ENCODE measurements at places on chromosomes 7 and 10. TPM values are rescaled to one million over a fixed set of nuclear protein-coding genes. Genes with fewer than 3 reads are reported as not detected.

DNA sequence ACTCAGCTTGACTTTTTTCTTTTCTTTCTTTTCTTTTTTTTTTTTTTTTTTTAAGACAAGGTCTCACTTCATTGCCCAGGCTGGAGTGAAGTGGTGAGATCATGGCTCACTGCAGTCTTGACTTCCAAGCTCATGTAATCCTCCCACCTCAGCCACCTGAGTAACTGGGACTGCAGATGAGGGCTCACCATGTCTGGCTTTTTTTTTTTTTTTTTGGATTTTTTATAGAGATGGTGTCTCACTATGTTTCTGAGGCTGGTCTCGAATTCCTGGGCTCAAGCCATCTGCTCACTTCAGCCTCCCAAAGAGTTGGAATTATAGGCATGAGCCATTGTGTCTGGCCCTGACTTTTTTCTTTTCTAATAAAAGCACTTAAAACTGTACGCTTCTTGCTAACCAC is 358.2 kb upstream of the IGFBP3 start:
- no peak for DNase-seq

DNA sequence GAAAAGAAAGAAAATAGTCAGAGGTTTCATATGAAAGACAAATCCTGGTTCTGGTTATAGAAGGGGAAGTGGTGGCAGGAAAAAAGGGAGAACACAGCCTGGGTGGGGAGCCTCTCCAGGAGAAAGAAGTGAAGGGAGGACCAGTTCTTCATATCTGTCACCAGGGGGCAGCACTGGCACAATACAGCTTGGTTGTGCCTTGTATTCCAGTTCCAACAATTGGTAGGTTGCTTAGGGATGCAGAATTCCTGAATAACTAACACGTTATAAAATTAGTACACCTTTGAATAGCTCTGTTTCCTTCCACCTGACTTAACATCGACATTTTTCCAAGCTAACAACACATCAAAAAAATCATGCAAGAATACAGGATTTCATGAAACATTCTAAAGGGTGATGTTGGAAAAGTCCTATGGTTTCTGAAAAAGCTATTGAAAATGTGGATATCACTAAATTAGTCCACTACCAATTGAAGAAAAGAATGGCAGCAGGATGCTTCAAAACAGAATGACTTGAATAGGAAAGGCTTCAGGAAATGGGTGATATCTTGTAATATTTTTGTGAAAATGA is 52.9 kb downstream of the CYP26A1 start:
- no peak for DNase-seq

DNA sequence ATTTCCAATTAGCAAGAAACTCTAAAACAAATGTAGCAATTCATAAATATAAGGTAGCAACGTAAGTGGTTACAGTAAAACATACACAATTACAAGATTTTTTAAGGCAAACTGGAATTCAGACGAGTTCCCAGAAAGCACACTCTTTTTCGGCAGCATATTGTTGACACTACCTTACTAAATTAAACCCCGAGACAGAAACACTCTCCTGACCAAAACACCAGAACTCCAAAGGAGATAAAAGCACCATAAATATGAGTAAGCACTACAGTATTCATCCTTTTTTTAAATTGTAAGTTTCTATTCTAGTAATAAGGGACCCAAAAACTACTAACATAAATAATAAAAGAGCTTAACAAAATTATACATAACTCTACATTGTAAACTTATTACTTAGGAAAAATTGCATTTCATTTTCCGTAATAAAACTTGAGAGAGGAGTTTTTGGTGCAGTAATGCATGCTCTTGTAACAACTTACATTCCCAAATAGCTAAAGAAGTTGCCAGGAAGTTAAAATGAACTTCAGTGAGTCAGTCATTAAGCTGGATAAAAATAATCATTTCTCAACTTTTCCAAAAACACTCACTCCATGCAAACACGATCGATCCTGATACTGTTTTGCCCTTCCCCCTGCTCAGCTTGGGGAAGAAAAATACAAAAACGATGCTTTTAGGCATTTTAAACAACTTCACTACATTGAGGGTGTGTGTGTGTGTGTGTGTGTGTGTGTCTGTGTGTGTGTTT is 2.0 kb downstream of the PIP4K2A start:
- DNase-seq: no peak

- DNase-seq: no peak
Observed at GRCh38 chr7:121505021-121505420, 108.9 kb upstream of the FAM3C start.

Gene OR9A2
- not detected for total RNA-seq

GRCh38 chr10:66714741-66715140 is 211.1 kb upstream of the LRRTM3 start:
- no peak for DNase-seq

- no peak for DNase-seq
Observed at GRCh38 chr10:14039968-14040668, 290.6 kb downstream of the FRMD4A start.

DNA sequence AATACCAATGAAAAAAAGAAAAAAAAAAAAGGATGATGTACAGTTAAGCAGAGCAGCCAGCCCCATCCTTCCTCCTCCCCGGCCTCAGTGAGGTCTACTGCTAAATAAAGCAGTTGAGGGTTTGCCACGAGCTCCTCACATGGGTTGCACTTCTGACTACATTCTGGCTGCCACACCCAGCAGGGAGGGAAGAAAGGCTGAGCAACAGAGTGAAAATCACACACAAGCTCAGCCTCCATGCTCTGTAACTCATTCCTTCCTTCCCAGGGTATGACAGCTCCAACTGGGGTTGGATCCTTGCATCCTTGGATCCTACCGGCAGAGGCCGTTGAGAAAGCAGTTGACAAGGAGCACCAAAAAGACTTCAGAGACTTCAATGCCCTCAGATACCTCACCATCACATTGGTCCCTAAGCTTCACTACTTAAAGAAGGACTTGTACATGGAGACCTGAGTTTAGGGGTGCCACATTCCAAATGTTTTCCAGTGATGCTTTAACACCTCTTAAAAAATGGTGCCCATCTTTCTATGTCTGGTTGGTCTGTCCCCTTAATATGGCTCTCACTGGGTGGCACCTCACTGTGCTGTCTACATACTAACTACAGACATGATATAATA is 52.9 kb upstream of the PIK3CG start:
- no peak for DNase-seq

Gene CALCR
- total RNA-seq: not detected

DNA sequence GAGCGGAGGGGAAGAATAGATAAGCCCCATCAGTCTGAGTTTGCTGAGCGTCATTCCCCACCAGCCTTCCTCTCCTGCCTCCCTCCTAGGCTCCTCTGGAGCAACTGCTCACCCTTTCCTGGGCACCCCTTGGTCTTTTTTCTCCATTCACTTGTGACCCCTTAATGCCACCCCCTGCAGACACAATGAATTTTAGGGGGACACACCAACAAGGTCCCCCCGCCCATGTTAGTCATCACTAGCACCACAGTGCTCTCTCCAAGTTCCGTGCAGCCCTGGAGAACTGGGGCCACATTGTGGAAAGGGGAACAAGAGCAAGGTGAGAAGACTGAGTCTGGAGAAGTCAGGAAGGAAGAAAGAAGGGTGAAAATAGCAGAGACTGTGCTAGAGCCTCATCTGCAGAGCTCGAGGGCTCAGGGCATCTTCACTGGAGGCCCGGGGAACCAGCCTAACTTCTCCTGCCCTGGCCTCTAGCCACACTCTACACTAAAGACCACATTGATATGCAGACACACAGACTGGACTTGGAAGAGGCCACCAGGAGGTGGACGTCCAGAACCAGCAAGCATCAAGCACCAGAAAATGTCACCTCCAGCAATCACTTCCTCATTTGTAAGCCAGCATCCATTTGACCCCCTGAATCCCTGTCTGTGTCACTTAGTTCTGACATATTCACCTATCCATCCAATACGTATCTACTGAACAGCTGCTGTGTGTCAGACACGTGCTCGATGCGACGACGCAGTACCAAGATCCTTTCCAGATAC is 17.5 kb downstream of the RGR start:
- no peak for DNase-seq

Gene SFRP4
- 0.21 TPM for total RNA-seq

DNA sequence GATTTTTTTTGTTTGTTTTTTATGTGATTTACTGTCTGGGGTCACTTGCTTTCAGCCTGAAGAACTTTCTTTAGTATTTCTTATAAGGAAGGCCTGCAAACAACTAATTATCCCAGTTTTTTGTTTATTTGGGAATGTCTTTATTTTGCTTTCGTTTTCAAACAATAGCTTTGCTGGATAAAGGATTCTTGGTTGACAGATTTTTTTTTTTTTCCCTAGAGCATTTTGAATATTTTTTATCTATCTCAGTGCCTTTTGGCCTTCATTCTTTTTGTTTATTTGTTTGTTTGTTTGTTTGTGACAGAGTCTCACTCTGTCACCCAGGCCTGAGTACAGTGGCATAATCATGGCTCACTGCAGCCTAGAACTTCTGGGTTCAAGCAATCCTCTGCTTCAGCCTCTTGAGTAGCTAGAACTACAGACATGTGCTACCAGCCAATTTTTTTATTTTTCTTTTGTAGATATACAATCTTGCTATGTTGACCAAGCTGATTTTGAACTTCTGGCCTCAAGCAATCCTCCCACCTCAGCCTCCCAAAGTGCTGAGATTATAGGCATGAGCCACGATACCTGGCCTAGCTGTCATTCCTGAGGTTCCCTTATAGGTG is 46.3 kb upstream of the FZD9 start:
- no peak for DNase-seq

- no peak for DNase-seq
Observed at GRCh38 chr10:102341038-102341688, 54.3 kb upstream of the NFKB2 start.

Gene LOXL4
- 0.26 TPM for total RNA-seq
